ENCODE measurements at places on chromosomes 5 and 9. TPM values are rescaled to one million over a fixed set of nuclear protein-coding genes. Genes with fewer than 3 reads are reported as not detected.

Gene SLC34A3
- total RNA-seq: not detected

Gene UNC5A
- not detected for total RNA-seq

DNA sequence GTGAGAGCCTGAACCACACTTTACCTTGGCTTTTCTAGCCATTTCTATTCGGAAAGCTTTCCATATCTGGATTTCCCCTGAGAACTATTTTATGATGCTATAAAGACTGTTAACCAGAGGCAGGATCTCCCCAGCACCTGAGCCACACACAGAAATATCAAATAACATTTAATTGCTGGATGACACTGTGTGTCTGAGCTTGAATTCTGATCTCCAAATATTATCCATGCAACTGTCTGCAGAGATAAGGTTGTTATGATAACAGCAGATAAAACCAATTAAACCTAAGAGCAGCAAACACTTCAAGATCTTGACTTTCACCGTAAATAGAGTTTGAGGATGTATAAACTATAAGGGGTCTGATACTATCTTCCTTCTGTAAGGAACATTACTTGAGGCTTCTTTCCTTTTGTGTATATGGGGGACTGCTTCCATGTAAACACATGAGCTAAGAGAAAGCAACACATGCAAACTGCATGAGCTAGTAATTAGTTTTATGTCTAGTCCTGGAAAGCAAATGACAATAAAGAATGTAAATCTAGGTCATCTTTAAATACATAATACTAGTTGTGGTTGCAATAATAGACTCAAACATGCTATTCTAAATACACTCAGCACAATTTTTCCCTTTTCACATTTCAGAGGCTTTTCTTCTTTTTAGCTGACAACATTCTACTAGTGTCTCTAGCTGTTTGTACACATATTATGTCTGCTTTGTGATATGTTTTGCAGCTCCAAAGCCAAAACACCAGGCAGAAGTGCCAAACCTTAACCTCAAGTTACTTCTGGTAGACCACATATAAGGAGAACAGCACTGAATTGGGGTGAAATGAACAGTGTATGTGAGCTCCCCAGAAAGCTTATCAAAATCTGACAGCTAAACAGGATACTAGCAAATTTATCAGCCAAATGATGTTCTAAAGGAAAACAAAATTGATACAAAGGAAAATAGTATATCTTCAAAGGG is 136.5 kb downstream of the EFNA5 start:
- DNase-seq: no peak

DNA sequence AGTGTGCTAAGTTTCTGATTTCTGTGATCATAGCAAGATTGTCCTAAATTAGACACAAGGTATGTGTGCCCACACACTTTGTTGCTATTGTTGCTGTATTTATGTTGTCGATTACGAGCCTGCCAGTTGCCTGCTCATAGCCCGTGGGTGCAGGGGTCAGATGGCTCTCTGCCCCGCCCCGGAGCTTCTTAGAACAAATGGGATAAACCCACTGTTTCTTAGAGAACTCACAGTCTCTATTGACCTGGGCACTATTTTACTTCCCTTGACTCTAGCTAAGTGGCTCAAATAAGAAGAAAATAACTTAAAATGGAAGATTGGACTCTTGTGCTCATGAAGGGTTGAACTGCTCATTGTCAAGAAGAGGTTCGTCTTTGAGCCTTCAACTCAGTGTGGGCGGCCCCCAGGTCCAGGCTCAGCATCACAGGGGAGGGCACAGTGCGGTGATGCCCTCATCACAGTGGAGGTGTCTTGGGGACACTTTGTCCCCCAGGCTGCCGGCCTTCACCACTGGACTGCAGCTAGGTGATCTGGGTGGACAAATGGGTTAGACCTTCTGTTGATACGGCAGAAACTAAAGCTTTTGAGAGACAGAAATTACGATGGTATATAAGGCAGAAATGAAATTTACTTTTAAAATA is 155.5 kb downstream of the TENT4A start:
- no peak for DNase-seq

DNA sequence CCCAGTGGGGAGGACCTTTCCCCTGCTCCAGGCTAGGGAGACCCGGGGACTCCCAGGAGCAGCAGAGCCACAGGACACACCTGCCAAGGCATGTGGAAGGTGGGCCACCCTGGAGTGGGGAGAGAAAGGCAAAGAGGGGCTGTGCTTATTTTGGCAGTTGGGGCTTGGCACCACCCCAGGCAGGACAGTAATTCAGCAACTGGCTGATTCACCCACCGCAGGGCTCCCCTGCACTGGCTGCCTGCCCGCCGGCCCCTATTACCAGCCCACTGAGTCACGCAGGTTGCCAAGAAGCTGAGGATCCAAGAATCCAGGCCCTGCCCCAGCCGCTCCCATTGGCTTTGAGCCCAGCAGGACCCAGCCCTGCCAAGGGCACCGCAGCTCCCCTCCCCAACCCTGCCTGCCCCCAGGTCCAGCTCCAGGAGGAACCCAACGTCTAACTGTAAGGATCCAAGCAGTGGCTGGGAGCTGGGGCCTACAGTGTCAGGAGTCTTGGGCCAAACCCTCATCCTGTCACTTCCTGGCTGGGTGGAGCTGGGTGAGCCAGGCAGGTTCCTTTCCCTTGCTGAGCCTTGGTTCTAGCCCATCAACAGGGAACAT is 14.2 kb upstream of the RALGDS start:
- peak; percentile 83 for DNase-seq

- no peak for DNase-seq
These were observed 11.6 kb downstream of the ANKH start for GRCh38 chr5:14859980-14860379.

DNA sequence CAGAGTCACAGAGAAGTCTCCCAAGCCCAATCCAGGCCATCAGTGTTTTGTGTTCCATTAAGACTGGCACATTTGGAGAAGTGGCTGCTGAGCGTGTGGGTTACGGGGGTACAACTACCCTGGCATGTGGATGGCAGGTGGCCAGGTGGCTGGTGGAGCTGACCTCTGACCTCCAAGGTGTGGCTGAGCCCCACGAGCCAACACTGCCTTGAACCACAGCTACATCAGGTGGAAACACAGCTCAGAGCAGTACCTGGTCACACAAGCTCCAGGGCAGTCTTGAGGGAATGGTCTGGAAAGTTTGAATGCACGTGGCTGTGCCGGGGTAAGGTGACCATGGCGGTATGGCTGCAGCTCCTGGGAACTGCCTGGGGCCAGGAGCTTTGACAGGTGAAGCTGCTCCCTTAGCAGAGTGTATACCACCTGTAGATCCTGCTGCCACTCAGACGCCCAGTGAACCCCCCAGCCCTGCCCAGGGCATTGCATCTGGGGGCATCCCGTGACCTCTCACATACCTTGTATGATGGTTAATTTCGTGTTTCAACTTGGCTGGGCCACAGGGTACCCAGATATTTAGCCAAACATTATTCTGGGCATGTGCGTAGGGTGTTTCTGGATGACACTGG is 207.9 kb downstream of the GADD45G start:
- no peak for DNase-seq

DNA sequence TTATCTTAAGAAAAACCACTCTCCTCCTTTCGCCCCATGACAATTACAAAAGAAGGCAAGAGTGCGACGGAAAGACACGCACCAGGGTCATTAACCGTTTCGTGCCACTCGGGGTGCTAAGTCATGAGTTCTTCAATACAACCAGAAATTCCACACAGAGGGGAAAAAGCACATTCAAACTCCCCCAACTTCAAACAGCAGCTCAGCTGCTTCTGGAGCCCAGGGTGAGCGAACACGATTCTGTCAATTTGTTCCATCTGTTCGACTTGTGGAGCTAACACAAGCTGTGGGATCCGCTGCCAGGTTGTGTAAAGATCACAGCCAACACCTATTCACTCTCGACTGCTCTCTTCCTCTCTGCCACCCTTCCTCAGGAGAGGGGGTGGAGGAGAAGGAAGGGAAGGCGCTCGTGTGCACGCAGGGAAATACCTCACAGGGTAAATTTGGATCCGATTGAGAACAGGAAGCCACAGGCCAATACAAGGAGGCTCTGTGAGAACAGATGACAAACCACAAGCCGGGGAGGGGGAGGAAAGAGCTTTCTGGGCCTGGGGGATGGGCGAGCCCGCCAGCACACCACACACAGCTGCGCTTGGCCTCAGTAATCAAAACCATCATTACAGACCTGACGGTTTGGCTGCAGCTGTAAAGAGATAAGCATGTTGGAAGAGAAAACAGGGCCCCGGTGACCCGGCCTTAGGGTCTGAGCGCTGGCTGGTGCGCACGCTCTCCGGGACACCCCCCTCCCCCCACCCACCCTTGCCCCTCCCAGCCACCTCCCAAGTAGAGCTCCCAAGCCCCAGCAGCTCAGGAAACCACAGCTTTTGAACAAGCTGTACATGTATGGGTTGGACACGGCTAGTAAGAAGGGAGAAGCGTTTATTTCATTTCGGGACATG is 54.3 kb downstream of the PTCH1 start:
- peak; percentile 85 for DNase-seq
